Hippocampal formation (tissue), 2 donors: ENCODE measurements at places on chromosomes 4 and X.

GRCh38 chr4:1768367-1769034 is 24.6 kb upstream of the FGFR3 start:
- no peak for DNase-seq

- DNase-seq, result no peak
These were observed 223.0 kb downstream of the SOWAHB start for GRCh38 chr4:76674983-76675382.

- DNase-seq, result no peak
These were observed 18.1 kb upstream of the ZXDB start for GRCh38 chrX:57573754-57574153.

- DNase-seq, result no peak
These were observed 17.0 kb downstream of the ENOX2 start for GRCh38 chrX:130885996-130886395.

GRCh38 chr4:168511780-168512489 is 15.1 kb downstream of the PALLD start:
- no peak for DNase-seq

DNA sequence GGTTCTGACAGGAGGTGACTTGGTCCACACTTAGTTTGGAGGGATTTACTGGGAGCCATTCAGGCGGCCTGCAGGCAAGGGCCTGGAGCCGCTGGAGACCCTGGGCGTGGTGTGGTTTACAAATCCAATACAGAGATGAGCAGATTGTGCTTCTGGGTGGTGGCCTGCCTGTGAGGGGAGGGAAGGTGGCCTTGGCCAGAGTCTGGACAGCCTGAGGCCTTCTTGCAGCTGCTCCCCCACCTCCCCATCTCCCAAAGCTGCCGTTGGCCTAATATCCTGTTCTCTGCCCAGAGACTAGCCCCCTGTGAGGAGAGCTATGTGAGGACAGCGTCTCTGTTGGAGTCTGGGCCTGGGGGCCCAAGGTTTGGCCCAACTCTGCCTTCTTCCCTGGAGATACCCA is 163.9 kb upstream of the MAMLD1 start:
- DNase-seq, result no peak

DNA sequence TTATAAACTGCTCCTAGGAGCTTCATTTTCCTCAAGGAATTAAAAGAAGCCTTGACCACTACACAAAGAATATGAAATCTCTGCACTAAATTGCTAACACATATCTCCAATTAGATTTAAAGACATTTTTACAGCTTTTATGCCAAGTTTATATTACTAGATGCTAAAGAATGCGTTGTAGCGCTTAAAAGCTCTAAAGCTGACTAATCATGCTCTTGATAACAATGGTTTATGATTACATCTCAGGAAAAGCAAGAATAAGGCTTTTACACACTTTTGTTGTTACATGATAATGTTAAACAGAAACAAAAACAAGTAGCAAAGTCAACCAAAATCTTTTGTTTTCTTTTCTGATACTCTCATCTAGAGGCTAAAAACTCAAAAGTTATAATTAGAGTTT is 44.7 kb downstream of the SLC10A7 start:
- no peak for DNase-seq

DNA sequence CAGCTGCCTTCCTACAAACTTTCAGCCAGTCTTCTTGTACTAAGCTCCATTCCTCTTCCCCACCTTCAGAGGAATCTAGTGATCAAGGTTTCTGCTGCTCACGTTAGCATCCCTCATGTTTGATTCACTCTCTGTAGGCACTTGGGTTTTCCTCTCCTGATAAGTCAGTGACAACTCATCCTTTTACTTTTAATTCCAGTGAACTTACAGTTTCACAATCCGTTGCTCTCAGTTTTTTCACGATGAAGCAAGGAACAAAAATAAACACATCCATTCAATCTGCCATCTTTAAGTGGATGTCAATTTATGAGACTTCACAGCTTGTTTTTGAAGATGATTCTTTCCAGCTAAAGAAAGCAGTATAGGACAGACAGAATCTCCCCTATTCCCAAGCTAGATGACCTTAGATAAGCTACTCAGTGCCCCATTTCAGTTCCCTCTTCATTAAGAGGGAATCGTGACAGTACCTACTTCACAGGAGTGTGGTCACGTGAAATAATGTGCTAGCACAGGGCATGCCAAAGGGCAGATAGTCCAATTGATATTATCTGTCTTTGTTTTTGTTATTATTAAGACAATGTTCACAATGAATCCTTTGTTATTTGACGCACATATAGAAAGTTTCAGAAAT is 234.3 kb downstream of the PALLD start:
- DNase-seq, result no peak

DNA sequence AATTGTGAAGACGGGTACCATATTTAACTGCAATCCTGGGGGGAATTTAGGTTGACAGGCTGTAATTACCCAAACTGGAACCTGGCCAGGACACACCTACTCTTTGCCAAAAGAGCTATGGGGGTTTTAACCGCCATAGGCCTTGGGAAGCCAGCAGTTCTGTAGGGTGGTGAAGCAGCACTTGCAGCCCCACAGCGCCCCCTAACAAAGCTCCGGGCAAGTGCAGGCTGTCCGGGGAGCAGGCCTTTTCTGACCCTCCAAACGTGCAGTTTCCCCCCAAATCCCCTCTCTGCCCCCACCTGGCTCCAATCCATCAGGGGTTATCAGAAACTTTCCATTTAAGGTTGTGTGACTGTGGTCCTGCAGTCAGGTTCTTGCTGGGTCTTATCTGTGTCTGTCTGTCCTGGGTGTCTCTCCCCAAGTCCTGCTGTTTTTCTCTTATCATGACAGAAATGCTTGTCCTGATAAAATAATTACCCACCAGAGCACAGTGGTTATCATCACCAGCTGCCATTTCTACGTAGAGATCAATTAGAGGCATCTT is 350.9 kb downstream of the MID1IP1 start:
- no peak for DNase-seq

GRCh38 chrX:15525664-15526416 is 25.2 kb downstream of the BMX start:
- DNase-seq, result no peak

- no peak for DNase-seq
These were observed 50.4 kb upstream of the KLHL8 start for GRCh38 chr4:87270825-87271224.

- DNase-seq, result no peak
These were observed 26.7 kb downstream of the FAM156B start for GRCh38 chrX:52923781-52924241.

DNA sequence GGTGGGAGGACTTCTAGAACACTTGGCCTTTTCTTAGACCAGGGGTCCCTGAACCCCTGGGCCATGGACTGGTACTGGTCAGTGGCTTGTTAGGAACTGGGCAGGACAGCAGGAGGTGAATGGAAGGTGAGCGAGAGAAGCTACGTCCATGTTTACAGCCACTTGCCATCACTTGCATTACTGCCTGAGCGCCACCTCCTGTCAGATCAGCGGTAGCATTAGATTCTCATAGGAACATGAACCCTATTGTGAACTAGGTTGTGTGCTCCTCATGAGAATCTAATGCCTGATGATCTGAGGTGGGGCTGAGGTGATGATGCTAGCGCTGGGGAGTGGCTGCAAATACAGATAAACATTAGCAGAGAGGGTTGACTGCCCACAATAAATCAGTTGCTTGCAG is 100.9 kb upstream of the IGFBP7 start:
- no peak for DNase-seq

DNA sequence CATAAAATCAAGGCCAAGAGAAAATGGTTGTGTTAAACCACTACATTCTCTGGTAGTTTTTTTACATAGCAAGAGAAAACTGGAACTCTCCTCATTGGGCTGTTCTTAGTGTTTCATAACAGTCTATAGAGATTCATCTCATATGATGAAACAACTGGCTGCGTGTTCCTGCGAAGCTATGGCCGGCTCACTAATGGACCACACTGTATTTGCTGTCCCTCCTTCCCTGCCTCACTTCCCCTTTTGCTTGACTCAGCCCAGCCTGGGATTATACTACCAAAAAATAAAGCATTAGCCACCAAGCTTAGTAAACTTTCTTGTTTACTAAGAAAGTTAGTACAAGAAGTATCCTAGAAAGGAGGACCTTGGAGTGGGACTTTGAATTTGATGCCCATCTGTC is 31.6 kb upstream of the LSM6 start:
- no peak for DNase-seq

DNA sequence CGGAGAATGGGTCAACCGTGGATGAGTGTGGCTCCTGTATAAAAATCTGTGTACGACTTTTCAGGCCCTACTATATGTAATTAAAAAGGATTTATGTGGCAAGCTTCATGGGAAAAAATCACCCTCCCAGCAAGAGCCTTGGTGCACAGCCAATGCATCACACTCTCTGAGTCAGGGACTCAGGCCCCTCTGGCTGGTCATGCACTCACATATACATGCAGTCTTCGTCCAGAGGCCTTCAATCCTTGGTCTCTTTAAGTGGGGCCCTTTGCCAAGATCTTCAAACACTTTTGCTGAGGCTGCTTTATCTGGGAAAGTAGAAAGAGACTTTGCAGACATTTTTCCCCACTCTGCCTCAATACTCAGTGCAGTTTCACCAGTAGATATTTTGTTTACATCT is 311.4 kb upstream of the FSTL5 start:
- DNase-seq, result no peak

GRCh38 chr4:159224408-159224807 is 121.5 kb downstream of the RAPGEF2 start:
- no peak for DNase-seq

GRCh38 chrX:18146954-18147353 is 73.7 kb downstream of the BEND2 start:
- DNase-seq, result no peak

DNA sequence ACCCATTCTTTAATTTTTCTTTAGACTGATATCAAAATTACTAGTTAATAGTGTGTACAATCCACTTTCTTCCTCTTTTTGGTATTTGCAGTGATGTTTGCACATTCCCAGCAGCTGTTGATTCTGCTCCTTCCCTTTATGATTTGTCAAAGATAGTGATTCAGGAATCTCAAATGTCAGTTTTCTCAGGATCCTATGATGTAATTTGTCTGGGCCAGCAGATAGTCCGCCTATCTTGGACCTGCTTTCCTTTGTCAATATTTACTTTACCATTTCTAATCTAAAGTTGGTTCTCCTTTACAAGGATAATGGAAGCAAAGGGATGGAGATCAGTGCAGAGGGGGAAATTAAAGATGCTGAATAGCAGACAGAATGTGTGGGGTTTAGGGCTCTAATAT is 122.1 kb downstream of the REELD1 start:
- no peak for DNase-seq

- no peak for DNase-seq
These were observed 8.4 kb upstream of the MSX1 start for GRCh38 chr4:4851081-4851480.

GRCh38 chr4:56723201-56723605 is 42.1 kb upstream of the HOPX start:
- no peak for DNase-seq

GRCh38 chrX:18748499-18748898 is 41.1 kb downstream of the PPEF1 start:
- no peak for DNase-seq

DNA sequence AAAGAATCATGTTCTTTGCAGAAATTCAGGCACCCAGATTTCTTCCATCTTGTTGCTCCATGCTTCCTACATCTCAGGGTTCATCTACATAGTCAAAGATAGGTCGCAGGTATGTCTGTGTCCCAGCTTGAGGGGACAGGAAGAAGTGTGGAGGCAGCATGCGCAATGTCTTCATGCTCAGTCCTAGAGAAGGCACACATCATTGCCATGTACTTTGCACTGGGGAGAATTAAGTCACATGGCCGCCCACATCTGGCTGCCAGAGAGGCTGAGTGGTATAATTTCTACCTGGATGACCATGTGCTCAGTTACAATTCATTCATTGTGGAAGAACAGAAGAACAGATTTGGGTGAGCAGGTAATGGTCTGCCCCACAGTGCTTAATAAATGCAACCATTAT is 54.1 kb downstream of the GAB1 start:
- DNase-seq, result no peak

DNA sequence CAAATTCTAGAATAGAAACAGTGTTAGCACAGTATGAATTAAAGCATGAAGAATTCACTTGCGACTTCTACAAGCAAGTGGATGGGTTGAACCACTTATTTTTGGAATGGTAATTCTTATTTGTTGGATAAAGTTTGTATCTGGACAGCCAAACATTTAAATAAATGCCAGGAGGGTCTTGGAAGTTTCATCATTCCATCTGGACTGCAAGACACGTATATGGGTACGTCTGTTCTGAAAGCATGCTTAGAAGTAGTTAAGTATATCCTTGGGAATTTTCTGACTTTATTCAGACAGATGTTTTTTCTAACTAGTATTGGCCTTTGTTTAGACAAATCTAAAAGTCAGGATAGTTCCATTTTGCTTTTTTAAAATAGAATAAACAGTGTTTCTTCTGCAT is 77.5 kb upstream of the CASK start:
- no peak for DNase-seq

DNA sequence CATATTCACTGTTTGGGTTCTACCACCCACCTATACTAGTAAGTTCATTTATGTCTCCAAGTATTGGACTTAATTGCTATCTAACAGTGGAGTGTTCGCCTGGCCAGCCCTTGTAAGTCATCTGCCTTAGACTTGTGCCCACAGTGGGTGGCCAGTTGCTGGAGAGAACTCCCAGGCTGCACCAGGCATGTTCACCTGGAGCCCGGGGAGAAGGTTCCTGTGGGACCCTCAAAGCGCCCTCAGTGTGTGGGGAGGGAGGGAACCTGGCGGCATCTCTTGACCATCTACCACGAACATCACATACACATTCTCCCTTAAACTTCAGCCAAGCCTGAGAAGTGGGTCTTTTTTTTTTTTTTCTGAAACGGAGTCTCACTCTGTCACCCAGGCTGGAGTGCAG is 138.1 kb downstream of the CPZ start:
- DNase-seq, result no peak

- no peak for DNase-seq
These were observed 49.2 kb upstream of the FAM9C start for GRCh38 chrX:13093529-13094140.

GRCh38 chrX:118116713-118117550 is at the start of gene KLHL13:
Gene KLHL13 (minus strand): TSS chrX:118116810. CDS start chrX:118028473, 88,337 bp downstream.
- peak; percentile 2 for DNase-seq

- no peak for DNase-seq
These were observed 75.7 kb upstream of the DCLK2 start for GRCh38 chr4:150002561-150002960.

DNA sequence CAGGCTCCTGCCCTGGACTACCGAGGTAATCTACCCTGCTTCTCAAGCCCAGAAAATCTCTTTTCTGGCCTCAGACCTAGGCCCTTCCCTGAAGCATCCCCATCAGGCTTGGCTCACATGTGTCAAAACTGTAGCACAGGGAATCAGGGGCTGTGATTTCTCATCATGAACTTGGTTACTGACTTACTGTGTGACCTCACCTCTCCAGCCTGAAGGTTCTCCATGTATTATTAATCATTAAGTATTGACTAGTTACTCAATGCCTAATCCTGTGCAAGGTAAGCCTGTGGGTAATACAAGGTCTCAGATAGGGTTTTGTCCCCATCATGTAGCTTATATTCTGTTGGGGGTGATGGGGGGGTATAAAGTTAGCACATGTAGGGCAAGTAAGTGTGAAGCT is 6.8 kb downstream of the SRPX2 start:
- no peak for DNase-seq

DNA sequence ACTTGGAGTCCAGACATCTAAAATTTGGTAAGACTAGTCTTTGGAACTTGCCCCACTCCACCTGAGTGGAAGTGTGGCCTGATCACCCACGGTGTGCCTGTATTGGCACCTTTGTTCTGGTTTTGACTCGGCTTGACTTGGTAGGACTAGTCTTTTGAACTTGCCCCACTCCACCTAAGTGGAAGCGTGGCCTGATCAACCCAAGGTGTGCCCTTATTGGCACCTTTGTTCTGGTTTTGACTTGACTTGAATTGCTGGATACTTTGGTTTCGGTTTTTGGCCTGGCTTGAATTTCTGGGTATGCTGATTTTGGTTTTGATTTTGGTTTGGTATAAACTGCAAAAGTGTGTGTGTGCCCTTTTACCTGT is 44.7 kb upstream of the UGT2B7 start:
- no peak for DNase-seq
